Right cardiac atrium (tissue), 5 donors: ENCODE measurements at places on chromosomes 6 and 20.

GRCh38 chr6:126553854-126554253 lies 213.9 kb downstream of the CENPW start:
- no peak for DNase-seq

DNA sequence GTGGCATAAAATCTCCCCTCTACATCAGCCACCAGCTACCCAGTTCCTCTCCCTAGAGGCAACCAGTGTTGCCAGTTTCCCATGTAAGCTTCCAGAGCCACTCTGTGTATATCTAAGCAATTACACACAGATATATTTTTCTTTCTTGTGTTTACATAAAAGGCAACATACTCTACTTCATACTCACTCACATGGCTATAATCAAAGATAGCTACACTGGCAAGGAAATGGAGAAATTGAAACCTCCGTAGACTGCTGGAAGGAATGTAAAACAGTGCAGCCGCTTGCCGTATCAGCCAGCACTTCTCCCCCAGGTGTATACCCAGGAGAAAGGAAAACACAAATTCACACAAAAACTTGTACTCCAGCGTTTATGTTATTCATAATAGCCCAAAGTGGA lies 38.5 kb upstream of the NELFCD start:
- no peak for DNase-seq

- DNase-seq: no peak
Observed at GRCh38 chr6:46792635-46793034, 554 bp upstream of the MEP1A start.

- DNase-seq: no peak
Observed at GRCh38 chr20:60851826-60852704, 400.0 kb upstream of the CDH4 start.

GRCh38 chr6:16821834-16822264 lies 60.6 kb upstream of the ATXN1 start:
- DNase-seq: no peak

- no peak for DNase-seq
Observed at GRCh38 chr20:4488407-4489339, 233.0 kb upstream of the PRND start.

DNA sequence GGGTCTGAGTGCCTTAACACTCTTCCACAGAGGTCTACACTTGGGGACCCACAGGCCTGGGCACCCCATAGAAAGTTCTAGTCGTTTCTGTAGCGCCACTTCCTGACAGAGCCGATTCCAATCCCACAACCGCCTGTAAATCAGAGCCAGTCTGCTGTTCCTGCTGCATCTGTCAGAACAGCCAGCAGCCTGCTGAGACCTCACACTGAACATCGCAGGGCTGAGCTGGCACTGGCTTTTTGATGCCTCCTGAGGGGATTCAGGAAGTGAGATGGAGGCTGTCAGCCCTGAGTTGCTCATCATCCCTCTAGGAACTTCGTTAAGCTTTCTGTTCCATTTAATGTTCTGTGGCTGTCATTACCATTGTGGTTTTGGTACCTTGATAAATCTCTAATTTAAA lies 48.9 kb downstream of the DCBLD1 start:
- DNase-seq: no peak

DNA sequence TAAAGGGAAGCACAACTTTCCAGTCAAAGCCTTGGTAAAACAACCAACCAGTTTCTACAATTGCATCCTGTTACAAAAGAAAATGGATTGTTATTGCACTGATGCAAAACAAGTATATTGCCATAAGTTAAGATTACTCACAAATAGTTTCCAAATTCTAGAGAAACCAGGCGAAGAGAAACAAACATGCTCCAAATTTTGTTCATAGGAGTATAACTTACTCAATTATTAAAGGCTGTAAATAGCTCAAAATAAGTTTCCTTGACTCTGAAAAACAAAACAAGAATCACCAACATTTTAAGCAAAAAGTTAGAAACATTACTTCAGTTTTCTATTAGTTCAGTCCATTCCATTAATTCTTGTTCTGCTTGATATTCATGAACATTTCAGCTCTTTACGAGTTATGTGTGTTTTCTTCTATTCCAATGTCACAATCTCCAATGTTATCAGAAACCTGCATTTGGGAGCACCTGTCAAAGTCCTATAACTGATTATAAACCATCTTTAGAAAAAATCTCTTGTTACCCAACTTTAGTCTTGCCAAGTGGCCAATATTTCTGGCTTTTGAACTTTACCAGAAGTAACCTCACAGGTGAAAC lies 137.9 kb upstream of the THBS2 start:
- no peak for DNase-seq

DNA sequence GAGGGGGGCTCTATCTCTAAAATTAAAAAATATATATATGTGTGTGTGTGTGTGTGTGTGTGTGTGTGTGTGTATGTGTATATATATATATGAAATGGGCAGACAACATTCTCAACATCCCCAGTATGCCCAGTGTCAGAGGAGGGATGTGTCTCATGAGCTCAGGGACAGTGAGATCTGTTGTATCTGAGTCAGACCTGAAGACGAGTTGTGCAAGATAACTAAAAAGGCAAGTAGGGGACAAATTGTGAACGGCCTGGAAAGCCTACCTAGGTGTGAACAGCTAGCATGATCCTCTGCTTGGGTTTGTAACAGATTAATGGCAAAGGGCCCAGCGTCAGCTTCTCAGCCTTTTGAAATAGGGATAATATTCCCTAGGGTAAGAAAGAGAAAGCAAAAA lies 124.3 kb downstream of the FAXC start:
- DNase-seq: no peak

DNA sequence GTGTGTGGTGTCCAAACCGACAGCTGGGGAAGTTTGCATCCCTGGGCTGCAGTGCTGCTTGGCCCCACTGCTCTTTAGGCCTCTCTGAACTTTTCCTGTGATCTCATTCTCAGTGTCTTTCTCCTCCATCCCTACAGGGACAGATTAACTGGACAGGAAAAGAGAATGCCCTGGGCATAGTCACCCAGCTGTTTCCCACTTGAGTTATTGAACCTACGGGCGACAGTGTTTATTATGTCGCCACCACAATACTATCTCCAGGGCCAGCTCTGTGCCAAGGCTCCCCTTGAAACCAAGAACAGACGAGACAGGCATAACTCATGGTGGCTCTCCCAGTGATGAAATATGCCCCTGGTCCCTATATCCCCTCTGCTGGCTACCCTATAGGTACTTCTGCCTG lies 147.8 kb upstream of the EPHA7 start:
- DNase-seq: no peak

- no peak for DNase-seq
Observed at GRCh38 chr20:35598476-35598875, 17.2 kb upstream of the SPAG4 start.

DNA sequence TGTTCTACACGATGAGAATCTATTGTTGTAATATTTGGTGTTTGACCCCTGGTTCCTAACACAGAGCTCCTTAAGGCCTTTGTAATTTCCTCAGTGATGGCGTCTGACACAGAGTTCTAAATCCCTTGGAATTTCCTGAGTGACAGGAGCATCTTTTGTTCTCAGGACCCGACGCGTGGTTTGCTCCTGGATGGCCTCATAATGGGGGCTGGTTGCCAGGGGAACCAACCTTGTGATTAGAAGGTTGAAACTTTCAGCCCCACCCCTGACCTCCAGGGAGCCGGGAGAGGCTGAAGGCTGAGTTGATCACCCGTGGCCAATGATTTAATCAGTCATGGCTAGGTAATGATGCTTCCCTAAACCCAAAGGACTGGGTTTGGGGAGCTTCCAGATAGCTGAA lies 20.5 kb upstream of the ZNF133 start:
- no peak for DNase-seq

- DNase-seq: no peak
Observed at GRCh38 chr6:52271852-52272460, 12.6 kb downstream of the MCM3 start.
